ENCODE measurements at places on chromosomes 1 and 21. TPM values are rescaled to one million over a fixed set of nuclear protein-coding genes. Genes with fewer than 3 reads are reported as not detected.

KCNN3 gene
- total RNA-seq = not detected

CASQ2 gene
- not detected for total RNA-seq

LYPD8 gene
- not detected for total RNA-seq

CFHR3 gene
- total RNA-seq = not detected

SPRR2E gene
- total RNA-seq = not detected

EDARADD gene
- total RNA-seq = 0.38 TPM

- no peaks in the 10 kb centered on the region for H3K4me1 ChIP-seq
- no peaks in the 10 kb centered on the region for H3K27me3 ChIP-seq
- H3K4me3 ChIP-seq = no peak overlapping the region
- no peak overlapping the region for H3K27ac ChIP-seq
Observed at GRCh38 chr1:153592748-153593147, 20.2 kb downstream of the S100A16 start.

DNA sequence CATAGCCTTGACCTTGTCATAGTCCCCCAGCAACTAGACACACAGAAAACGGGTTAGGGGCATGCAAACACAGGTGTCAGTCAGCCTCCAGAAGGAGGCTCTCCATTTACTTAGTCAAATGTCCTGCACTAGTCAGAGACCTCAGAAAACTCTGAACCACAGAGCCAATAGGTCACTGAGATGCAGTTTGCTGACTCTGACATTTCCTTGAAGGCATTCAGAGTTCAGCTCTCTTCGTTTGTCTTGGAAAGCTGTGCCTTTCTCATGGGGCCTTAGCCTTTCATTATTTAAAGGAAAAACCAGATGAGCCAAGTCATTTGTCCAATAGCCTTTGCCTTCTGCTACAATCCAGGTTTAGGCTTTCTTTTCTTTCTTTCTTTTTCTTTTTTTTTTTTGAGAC lies 3.5 kb downstream of the OLFML2B start:
- H3K4me3 ChIP-seq = no peak overlapping the region
- peaks cover 13% of the 10 kb centered on the region for H3K4me1 ChIP-seq
- H3K27ac ChIP-seq = no peak overlapping the region
- DNase-seq = no peak
- H3K36me3 ChIP-seq = no peaks in the 10 kb centered on the region

DNA sequence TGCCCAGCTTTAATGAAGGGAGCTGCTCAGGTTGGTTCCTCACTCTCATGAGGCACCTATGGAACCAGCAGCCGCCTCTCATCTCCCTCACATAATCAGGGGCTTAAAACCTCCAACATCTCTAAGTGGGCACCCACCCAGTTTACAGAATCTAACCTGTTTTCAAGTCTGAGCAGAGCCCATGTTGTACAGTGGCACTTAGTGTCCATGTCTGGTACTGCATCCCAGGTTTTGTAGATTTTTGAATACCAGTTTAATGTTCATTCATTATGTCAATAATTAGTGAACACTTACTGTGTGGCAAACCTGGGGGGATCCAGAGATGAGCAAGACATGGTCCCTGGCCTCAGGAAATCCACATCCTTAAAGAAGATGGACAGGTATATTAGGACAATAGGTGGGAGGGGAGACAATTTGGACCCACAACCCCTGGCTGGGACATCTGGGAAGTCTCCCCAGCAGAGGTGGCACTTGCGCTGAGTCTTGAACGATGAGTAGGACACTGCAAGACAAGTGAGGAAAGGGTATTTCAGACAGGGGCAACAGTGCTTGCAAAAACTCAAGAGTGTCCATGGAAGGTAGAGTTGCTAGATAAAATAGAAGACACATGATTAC lies 83.3 kb downstream of the LACTBL1 start:
- H3K4me1 ChIP-seq = peaks cover 6% of the 10 kb centered on the region
- no peaks in the 10 kb centered on the region for H3K36me3 ChIP-seq
- DNase-seq = no peak
- H3K27me3 ChIP-seq = peaks cover 28% of the 10 kb centered on the region
- no peak overlapping the region for H3K27ac ChIP-seq
- H3K4me3 ChIP-seq = no peak overlapping the region

GRCh38 chr1:159815926-159816325 lies 10.7 kb upstream of the SLAMF8 start:
- H3K27me3 ChIP-seq = no peaks in the 10 kb centered on the region
- H3K27ac ChIP-seq = no peak overlapping the region
- no peak overlapping the region for H3K4me3 ChIP-seq
- H3K4me1 ChIP-seq = peaks cover 5% of the 10 kb centered on the region
- DNase-seq = no peak

DNA sequence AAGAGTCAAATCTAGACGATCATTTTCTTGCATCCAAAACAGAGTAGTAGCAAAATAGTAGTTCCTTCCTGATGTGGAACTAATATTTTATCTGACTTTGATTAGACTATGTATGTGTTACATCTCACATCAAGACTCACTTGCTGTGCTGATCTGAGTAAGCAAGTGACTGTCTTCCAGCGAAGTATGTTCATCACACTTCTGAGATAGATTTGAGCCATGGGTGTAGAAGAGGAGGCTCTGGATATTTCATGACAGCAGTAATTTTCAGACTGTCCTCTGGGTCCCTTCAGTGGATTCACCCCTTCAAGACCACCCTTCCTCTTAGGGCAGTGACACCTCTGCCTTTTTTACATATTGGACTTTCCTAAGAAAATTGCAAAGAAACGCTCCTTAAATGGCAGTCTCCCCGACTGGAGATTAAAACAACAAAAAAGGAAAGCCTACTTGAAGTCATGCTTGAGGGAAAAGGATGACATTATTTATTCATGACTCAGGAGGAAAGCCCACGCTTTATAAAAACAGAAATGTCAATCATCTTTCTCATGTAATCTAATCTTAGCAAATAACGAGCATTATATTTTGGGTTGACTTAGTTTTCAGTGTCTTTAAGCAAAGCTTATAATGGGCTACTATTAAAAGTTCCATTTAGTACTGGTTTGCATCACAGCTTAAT lies 22.8 kb downstream of the ATP1B1 start:
- no peak overlapping the region for H3K27ac ChIP-seq
- H3K4me3 ChIP-seq = no peak overlapping the region
- no peaks in the 10 kb centered on the region for H3K27me3 ChIP-seq
- peaks cover 21% of the 10 kb centered on the region for H3K36me3 ChIP-seq
- no peaks in the 10 kb centered on the region for H3K4me1 ChIP-seq

DNA sequence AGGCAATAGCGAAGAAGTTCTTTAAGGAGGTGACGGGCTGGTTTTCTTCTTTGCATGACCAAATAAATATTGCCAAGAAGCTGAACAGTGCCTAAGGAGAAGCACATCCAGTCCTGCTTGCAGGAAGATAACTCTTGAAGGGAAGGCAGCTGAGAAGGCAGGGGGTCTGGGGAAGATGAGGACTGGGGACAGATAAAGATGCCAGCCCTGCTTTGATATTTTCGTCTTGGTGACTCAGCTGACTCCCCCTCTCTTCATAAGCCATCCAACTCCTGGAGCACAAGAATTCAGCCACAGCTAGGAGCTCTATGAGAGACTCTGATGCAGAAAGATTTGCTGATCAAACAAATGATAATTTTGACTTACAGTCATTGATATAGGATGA lies 3.4 kb downstream of the CFAP45 start:
- H3K4me1 ChIP-seq = no peaks in the 10 kb centered on the region
- H3K27ac ChIP-seq = no peak overlapping the region
- no peak for DNase-seq
- no peaks in the 10 kb centered on the region for H3K36me3 ChIP-seq
- no peaks in the 10 kb centered on the region for H3K27me3 ChIP-seq

DNA sequence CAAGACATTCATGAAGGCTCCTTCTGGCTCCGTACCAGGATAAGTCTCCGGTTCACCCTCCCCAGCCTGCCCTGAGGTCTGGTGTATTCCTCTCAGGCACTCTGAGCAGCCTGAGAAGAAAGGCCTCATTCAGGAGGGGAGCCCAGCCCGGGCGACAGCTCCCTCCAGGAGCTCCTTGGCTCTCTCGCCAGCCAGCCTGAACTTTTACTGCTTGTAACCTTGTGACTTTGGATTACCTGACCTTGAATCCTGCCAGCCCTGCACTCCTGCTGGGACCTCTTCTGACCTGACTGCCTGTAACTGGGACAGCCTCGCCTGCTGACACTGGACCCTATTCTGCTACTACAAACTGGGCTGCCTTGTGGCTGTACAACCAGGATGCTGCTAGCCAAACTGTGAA lies 65.8 kb downstream of the CD34 start:
- no peak overlapping the region for H3K4me3 ChIP-seq
- peaks cover 92% of the 10 kb centered on the region for H3K4me1 ChIP-seq
- no peaks in the 10 kb centered on the region for H3K36me3 ChIP-seq
- no peak for DNase-seq
- H3K27me3 ChIP-seq = no peaks in the 10 kb centered on the region

DNA sequence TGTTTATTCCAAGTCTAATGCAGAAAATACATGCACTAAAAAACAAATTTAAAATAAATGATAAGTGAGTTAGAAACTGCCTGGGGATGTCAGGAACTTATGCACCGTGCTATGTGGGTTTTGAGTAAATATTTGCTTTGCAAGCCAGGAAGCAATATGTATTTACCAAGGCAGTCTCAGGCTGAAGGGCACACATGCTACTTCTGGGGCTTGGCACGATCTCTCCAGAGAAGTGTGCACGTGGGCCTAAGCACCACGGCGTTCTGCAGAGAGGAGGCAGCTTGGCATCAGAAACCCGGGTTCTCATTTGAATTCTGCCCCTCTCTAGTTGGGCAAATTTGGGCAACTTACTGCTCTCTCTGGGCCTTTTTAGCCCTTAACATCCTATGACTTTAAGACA lies 72.6 kb upstream of the ROR1 start:
- H3K36me3 ChIP-seq = no peaks in the 10 kb centered on the region
- H3K4me1 ChIP-seq = no peaks in the 10 kb centered on the region
- no peak for DNase-seq
- no peak overlapping the region for H3K4me3 ChIP-seq
- no peak overlapping the region for H3K27ac ChIP-seq
- peaks cover 5% of the 10 kb centered on the region for H3K27me3 ChIP-seq

GRCh38 chr1:222140206-222140605 lies 398.3 kb upstream of the DUSP10 start:
- no peaks in the 10 kb centered on the region for H3K36me3 ChIP-seq
- H3K27ac ChIP-seq = no peak overlapping the region
- H3K27me3 ChIP-seq = no peaks in the 10 kb centered on the region

DNA sequence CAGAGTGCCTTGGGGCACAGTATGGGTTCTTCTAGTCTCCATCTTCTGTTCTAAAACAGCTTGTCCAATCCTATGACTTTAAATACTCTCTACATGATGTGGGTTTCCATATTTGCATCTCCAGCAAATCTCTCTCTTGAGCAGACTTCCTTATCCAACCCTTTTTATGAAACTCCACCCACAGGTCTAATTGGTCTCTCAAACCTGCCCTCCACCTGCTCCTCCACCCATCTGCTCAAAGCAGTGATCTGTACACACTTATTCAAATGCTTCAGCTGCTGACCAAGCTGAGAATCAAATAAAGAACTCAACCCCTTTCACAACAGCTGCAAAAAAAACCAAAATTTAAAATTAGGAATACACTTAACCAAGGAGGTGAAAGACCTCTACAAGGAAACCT lies 11.5 kb downstream of the MCOLN2 start:
- no peak overlapping the region for H3K27ac ChIP-seq
- peaks cover 8% of the 10 kb centered on the region for H3K27me3 ChIP-seq
- no peaks in the 10 kb centered on the region for H3K36me3 ChIP-seq
- peaks cover 10% of the 10 kb centered on the region for H3K4me1 ChIP-seq
- no peak overlapping the region for H3K4me3 ChIP-seq

DNA sequence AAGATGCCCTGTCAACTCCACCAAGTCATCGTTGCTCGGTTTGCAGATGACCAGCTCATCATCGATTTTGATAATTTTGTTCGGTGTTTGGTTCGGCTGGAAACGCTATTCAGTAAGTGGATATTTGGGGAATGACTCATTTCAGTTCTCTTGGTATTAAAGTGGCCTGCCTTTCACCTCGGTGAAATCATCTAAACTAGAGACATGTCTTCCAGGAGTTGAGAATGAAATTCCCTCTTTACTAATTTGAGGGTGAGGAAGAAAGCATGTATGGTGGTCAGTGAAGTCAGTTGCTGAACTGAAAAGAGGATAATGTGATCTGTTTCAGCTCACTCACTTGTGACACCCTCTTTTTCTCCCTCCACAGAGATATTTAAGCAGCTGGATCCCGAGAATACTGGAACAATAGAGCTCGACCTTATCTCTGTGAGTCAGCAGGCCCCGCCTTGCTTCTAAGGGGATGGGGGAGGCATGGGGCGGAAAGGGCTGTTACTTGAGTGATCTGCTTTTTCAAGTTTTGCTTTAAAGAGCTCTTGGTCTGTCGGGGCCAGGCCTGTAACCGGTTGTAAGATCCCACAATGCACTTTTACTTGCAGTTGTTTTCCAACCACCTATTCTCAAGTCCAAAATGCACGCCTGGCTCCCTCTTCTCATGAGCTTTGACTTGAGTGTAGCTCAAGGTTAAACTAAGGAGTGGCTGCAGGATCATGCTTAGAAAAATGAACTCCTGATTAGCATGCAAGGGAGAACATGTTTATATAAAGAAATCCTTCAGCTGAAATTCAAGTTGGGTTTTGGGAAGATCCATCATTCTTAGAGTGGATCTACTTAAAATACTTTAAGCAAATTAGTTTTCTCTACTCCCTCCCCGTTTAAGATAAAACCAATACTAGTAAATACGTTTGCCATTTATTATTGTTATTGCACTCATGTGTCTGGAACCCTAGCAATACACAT lies 59.8 kb downstream of the CAPN2 start:
- no peak overlapping the region for H3K4me3 ChIP-seq
- no peak for DNase-seq
- H3K4me1 ChIP-seq = peaks cover 8% of the 10 kb centered on the region
- no peak overlapping the region for H3K27ac ChIP-seq
- H3K36me3 ChIP-seq = peaks cover 31% of the 10 kb centered on the region

GRCh38 chr1:213871179-213871578 lies 116.6 kb upstream of the PROX1 start:
- no peaks in the 10 kb centered on the region for H3K36me3 ChIP-seq
- DNase-seq = no peak
- H3K27me3 ChIP-seq = no peaks in the 10 kb centered on the region
- peak overlapping the region; percentile 0 for H3K4me3 ChIP-seq
- peak overlapping the region; percentile 9 for H3K27ac ChIP-seq
- peaks cover 8% of the 10 kb centered on the region for H3K4me1 ChIP-seq

DNA sequence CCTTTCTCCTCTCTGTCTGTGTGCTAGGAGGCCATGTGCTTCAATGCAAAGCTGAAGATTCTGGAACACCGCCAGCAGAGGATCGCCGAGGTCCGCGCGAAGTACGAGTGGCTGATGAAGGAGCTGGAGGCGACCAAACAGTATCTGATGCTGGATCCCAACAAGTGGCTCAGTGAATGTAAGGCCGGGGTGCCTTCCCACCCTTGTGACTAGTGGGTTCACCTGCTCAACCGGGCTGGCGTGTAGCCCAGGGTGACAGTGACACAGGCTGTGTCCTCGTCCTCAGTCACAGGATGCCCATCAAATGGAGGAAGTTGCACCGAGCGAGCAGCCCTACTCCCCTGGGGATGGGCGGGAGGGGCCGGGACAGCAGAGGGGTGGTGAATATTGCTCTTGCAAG lies 544.1 kb downstream of the KIF26B start:
- H3K4me3 ChIP-seq = no peak overlapping the region
- H3K36me3 ChIP-seq = peaks cover 2% of the 10 kb centered on the region
- no peaks in the 10 kb centered on the region for H3K27me3 ChIP-seq
- DNase-seq = no peak

GRCh38 chr1:46067652-46068051 lies 64.8 kb downstream of the PIK3R3 start:
- no peaks in the 10 kb centered on the region for H3K36me3 ChIP-seq
- H3K27me3 ChIP-seq = no peaks in the 10 kb centered on the region
- no peak for DNase-seq
- peaks cover 16% of the 10 kb centered on the region for H3K4me1 ChIP-seq

Data from naive thymus-derived CD8-positive, alpha-beta T cell (primary cell).